Cardiac muscle cell (in vitro differentiated cells and primary cell): ENCODE measurements at places on chromosomes 3 and 15. TPM values are rescaled to one million over a fixed set of nuclear protein-coding genes. Genes with fewer than 3 reads are reported as not detected.

DNA sequence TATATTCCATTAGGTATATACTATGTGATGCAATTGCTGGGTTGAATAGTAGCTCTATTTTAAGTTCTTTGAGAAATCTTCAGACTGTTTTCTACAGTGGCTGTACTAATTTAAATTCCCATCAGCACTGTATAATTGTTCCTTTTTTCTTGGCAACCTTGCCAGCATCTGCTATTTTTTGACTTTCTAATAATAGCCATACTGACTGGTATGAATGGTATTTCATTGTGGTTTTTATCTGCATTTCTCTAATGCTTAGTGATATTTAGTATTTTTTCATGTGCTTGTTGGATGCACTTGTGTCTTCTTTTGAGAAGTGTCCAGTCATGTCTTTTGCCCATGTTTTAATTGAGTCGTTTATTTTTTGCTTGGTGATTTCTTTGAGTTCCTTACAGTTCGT, 145.1 kb upstream of the PLSCR5 start:
- DNase-seq = peak; percentile 29

DNA sequence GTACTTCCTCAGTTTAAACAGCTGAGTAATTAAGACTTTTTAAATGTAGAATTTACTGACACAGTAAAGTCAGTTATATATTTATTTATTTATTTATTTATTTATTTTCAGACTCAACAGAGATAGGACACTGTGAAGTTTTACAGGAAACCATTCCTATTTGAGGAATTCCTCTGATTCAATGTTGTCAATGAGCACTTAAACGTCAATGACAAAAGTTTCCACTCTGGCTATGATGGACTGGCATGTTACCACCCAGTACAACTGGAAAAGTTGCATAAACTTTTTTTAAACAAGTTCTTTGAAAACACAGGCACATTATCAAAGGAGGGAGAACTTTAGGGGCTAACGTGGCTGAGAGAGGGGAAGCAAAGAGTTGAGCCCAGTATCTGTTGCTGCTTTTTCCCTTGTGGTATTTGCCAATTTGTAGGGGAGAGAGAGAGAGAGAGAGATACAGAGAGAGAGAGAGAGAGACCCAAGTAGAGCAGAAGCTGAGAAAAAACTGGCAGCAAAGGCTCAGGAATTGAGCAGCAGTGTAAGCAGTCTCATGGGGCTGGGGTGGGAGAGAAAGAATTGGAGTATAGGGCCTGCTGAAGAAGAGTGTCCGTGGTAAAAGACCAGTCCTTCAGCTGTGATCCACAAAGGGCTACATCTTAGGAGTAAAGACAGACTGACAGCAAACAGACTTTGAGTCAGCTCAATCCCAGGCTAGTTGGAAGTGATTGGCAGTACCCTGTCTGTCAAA, 18.3 kb upstream of the ACTC1 start:
- DNase-seq = no peak

- DNase-seq = no peak
These were observed 17.7 kb upstream of the CADPS start for GRCh38 chr3:62892951-62893350.

DNA sequence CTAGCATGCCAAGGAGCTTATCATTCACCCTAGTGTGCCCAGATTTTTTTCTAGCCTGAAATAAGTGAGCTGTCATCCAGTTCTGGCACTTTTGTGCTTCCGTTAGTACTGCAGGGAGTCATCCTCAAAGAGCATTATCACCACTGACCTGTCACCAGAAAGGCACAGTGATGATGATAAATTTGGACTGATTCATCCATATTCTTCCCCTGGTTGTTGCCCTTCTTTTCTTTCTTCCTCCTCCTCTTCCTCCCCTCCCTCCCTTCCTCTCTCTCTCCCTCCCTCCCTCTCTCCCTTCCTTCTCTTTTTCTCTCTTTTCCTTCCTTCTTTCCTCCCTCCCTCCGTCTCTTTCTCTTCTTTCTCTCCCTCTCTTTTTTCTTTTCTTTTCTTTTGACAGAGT, 21.3 kb downstream of the SLC35G2 start:
- DNase-seq = no peak

GRCh38 chr15:74291101-74292071, 55.3 kb downstream of the CCDC33 start:
- peak; percentile 95 for DNase-seq

GRCh38 chr15:33788906-33789540, 179.3 kb upstream of the CHRM5 start:
- peak; percentile 72 for DNase-seq

DNA sequence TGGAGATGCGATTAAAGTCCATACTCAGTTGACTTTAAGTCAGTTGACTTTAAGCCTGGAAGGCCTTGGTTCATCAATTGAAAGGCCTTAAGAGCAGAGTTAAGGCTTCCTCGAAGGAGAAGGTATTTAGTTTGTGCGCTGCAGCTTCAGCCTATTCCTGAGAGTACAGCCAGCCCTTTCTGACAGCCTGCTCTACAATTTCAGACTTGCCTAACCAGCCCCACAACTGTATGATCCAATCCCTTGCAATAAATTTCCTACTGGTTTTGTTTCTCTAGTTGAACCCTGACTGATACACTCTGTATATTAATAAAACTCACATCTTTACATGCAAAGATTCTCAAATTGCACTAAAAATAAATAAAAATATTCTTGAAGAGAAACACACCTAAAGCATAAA, 66.1 kb upstream of the RORA start:
- no peak for DNase-seq

DNA sequence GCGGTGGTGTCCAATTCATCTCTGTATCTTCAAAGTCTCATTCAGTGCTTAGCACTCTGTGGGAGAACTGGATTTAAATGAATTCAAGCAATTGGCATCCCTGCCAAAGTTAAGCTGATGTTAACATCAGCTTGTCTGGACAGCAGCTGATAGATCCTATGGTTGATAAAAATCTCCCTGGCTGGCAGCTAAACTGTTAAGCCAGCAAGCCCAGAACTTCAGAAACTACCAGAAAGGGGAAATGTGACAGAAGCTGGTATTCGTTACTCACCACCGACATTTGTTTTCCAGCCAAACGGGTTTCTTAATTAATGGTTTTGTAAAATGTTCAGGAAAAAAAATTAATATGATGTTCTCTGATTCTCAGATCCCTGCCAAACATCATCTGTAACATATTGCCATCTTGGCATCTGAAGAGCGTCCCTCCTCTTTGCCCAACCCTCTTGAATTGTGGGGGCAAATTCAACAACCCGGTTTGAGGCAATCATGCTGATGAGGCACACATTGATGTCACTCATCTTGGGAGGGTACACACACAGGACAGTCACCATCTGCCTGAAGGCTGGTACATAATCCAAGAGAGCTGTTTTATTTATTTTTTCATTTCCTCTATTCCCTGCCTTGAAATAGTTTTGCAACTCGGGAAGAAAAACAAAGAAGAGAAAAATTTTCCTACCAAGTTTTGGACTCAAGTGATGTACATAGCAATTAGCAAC, 76.3 kb upstream of the ABHD17C start:
- no peak for DNase-seq

GRCh38 chr3:192061426-192061825, 600.5 kb downstream of the PYDC2 start:
- no peak for DNase-seq

DNA sequence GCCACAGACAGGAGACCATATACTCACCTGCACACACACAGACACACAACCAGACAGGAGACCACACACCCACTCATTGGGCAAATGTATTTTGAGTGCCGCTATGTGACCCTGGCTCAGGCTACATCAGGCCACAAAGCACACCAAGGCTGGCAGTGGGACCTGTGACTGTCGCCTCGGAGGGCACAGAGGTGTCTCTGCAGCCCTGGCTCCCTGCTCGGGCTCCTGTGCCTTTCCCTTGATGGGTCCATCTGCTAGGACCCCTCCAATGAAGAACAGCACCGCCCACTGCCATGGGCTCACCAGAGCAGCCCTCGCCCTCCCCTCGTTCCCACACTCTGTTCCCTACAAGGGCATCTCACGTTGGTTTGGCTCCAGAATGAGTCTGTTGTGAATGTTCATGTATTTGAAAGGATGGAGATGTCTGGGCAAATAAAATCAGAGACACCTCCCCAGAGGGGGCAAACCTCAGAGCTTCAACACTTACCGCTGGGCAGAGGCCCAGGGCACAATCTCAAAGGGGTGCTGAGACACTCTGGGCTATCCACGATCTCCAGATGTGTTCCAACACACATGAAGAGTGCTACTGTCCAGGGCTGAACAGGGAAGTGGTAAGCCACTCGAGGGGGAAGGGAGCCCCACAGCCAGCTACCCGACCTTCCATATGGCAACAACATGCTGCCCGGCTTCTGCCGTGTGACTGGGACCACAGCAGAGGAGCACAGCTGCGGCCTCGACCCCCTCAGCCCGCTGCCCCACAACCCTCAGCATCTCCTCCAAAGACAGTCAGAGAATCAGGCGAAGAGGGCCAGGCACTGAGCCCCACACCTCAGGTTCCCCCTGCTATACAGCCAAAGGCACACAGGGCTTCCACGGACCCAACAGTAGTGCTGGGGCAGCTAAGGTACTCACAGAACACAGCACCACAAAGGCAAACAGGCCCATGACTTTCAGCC, 74.9 kb downstream of the OCA2 start:
- DNase-seq = no peak

- no peak for DNase-seq
These were observed 33.6 kb downstream of the SSUH2 start for GRCh38 chr3:8610951-8611350.

DNA sequence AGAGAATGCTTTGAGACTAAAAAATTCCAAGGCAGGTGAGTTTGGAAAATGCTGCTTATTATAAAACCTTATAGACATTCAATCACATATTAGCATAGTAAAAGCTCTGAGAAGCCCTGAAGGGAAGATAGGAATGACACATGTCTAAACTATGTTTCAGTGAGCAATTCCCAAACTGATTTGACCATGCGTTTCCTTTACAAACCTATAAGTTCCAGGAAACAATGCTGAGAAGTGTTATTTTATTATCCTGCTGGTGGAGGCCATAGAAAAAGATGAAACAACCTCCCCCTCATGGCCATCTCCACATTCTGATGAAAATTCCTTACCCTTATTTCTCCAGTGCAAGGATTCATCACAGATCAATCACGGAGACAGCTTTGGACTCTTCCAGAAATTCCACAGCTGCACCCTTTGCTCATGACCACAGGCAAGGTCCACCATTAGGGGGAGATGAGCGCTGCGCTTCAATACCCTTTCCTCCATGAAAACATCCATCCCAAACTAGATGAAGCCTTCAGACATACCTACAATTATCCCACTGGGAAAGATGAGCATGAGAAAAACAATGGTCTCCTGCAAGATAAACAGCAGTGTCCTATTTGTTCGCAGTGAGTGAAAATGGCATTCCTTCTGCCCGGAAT, 372.1 kb downstream of the MAGI1 start:
- peak; percentile 11 for DNase-seq

- DNase-seq = no peak
These were observed 49.3 kb downstream of the ADAMTS7 start for GRCh38 chr15:78761891-78762385.

DNA sequence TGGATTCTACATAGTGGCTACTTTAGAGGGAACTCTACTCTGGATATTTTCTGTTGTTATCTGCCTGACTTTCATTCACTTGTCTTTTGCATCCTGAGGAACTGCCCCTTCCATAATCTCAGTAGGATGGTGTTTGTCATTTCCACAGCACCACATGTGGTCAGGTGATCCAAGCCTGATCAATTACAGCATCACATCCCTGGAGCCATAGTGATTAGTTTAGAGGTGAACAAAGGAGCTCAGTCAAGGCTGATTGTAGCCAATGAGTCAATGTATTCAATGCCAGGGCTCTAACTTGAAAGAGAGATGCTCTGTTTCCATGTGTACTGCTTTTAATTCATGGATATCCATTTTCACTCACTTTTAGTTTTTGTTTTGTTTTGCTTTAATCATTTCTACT, 478.7 kb upstream of the ADAMTS9 start:
- no peak for DNase-seq

DNA sequence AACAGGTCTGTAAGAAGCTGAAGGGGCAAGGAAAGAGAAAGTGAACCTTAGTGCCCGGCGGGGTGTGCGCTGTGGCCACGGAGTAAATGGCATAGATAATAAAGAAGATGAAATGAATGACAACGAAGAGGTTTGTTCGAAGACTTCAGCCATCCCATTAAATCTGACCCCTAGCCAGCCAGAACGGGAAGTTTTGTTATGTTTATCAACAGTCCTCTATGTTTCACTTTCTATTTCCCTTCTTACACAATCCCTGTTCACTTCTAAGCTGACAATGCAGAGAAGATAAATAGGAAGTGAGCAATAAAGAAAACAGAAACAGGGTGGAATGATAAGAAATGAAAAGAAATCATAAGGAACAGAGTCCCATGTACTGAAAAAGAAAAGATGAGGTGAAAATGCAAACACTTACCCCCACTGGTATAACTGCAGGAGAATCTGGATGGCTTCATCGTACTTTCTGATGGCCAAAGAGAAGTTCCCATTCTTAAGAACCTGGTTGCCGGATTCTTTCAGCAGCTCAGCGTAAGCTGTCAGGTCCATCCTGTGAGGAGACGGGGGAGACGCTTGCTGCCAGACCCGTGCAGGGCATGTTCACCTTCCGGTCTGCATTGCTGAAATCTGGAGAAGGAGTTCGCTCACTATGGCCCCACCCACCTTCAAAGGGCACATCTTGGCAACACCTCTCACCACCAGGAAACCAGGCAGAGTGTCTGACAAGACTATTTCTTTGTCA, 36.8 kb downstream of the TRANK1 start:
- DNase-seq = peak; percentile 80

DNA sequence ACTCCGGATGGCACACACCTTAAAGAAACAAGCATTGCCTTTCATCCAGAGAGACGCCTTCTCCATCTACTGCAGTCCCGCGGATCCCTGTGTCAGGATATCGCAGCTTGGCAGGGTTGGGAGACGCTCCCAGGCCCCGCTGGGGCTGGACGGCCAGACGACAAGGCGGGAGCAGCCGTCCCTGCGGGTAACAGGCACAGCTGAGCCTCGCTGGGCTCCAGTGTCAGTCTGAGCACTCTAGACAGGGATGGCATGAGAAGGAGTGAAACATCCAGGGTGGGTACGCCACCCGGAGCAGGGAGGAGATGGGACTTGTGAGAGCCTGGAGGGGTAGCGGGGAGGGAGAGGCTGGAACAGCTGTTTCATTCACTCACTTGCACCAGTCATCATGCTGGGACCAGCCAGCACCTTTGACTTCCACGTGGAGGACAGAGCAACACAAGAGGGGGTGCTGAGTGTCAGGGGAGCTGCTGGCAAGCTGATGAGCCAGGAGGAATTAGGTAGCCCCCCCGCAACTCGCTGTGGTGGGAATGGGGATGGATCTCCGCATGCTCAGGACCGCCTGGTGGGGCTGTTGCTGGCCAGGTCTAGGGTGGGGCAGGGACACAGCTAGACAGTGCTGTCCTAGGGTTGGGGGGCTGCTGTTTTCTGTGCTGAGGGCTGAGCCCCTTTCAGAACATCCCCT, 31.6 kb upstream of the SNRPA1 start:
- no peak for DNase-seq

MEIS2 gene
- total RNA-seq = 326 and 432 TPM in 2 replicates

BTLA gene
- total RNA-seq = not detected in 2 replicates

CTXN2 gene
- total RNA-seq = not detected in 2 replicates

PIGX gene
- 21.7 and 61.3 TPM in 2 replicates for total RNA-seq

SUSD5 gene
- total RNA-seq = 4.3 and 7.1 TPM in 2 replicates

CIP2A gene
- total RNA-seq = 4.1 and 12.2 TPM in 2 replicates

AGBL1 gene
- 0.04 and 0.06 TPM in 2 replicates for total RNA-seq

TGM4 gene
- not detected in 2 replicates for total RNA-seq

GXYLT2 gene
- 36.4 and 43.1 TPM in 2 replicates for total RNA-seq

SI gene
- not detected in 2 replicates for total RNA-seq

KCNAB1 gene
- 0.06 TPM in 1 of 2 replicates, not detected in the other for total RNA-seq

GOLGA8R gene
- total RNA-seq = 1.7 and 5.9 TPM in 2 replicates

MAN2C1 gene
- total RNA-seq = 114 and 244 TPM in 2 replicates

GPR160 gene
- 0.53 TPM in 1 of 2 replicates, not detected in the other for total RNA-seq
